ENCODE measurements at places on chromosomes 7 and 10. TPM values are rescaled to one million over a fixed set of nuclear protein-coding genes. Genes with fewer than 3 reads are reported as not detected.

The SLC39A12 gene
- total RNA-seq: not detected

The SLC26A5 gene
- total RNA-seq: not detected

The ASZ1 gene
- not detected for total RNA-seq

The RAMP3 gene
- total RNA-seq: not detected

The POLL gene
- 24.5 TPM for total RNA-seq

The SPACDR gene
- 0.86 TPM for total RNA-seq

The CFAP58 gene
- total RNA-seq: not detected

The DEPP1 gene
- total RNA-seq: 14.4 TPM

The RET gene
- total RNA-seq: 0.29 TPM

The PUS7 gene
- total RNA-seq: 10.7 TPM

The FOXP2 gene
- 0.53 TPM for total RNA-seq

The FXYD4 gene
- total RNA-seq: not detected

The HMX3 gene
- total RNA-seq: not detected

The NME8 gene
- total RNA-seq: not detected

The OR2A1 gene
- not detected for total RNA-seq

The LBX1 gene
- not detected for total RNA-seq

The CALN1 gene
- not detected for total RNA-seq

The OR2A12 gene
- total RNA-seq: not detected

The WDR86 gene
- 17.6 TPM for total RNA-seq

The MYL10 gene
- not detected for total RNA-seq

The ENO4 gene
- total RNA-seq: 0.58 TPM

The PNLIP gene
- total RNA-seq: not detected

The CLDN12 gene
- total RNA-seq: 30.3 TPM

The UNCX gene
- total RNA-seq: not detected

The AGAP5 gene
- total RNA-seq: 1.6 TPM

The FLNC gene
- total RNA-seq: 274 TPM

The CCL26 gene
- not detected for total RNA-seq

All from myometrial cell (primary cell).